ENCODE measurements at places on chromosomes 4 and X.

GRCh38 chrX:109760209-109760921 lies 27.3 kb upstream of the ACSL4 start:
- no peak for DNase-seq

DNA sequence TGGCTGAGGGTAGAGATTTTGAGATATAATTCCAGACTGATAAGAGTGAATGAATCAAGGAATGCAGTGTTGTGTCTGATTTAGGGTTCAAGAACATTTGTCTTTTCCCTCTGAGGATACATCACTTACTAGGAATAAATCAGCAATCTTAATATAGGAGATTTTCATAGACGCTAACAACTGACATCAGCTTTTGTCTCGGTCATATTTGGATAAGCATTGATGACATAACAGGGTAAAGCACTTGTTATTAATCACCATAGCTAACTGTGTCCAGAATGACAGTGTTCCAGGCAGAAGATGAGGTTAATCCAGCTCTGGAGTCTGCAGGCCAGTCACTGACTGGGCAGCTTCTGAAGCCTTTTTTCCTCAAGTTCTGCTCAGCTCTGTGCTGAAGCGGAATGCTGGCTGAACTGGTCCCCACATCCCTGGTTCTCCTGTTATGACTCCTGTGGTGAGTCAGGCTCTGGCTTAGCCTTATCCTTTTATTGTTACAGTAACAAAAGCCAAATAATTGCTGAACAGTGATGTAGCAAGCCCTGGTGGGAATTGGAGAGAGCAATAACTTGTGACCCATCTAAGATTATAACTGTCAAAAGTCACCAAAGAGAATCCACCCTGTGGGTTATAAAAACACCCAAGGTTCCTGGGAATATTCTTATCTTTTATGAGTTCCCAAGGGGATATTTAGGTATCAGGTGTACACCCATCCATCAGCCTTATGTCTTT lies 41.8 kb downstream of the FNIP2 start:
- DNase-seq: peak; percentile 75

- DNase-seq: no peak
These were observed 60.4 kb downstream of the SLC30A9 start for GRCh38 chr4:42050516-42051249.

DNA sequence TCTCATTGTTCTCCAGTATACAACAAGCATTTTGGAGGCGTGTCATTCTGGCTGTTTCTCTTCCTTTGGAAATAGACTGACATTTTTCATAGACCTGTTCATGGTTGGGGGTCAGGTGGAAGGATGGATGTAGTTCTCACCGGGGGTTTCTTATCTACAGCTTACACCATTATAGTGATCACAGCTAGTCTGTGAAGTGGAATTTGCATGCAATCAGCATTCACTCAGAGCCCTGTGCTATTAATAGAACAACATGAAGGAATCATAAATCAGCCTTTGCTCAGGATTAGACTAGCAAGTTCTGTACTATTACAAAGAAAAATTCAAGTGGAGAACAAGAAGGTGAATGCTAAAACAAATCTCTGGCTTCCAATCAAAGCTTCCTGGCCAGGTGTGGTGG lies 132.6 kb upstream of the PUDP start:
- no peak for DNase-seq

- DNase-seq: no peak
These were observed 701.2 kb upstream of the LCORL start for GRCh38 chr4:18722748-18723191.

DNA sequence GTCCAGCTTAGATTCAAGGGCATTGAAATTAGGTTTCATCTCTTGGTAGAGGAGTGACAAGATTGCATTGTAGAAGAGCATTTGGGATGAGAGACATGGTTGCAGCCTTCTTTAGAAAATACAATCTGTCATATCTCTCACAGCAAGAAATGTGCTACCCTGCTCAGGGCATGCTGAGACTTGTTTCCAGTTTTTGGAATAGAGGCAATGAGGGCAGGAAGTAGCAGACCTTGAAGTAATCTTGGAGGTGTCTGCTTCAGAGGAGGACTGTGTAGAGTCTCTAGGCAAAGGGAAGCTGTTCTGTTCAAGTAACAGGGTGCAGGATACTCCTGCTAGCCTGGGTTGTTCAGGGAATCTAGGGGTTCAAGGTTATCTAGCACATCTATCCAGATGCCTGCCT lies 116.1 kb upstream of the ZNF827 start:
- DNase-seq: no peak

- no peak for DNase-seq
These were observed 189.0 kb upstream of the HCCS start for GRCh38 chrX:10922159-10922558.

DNA sequence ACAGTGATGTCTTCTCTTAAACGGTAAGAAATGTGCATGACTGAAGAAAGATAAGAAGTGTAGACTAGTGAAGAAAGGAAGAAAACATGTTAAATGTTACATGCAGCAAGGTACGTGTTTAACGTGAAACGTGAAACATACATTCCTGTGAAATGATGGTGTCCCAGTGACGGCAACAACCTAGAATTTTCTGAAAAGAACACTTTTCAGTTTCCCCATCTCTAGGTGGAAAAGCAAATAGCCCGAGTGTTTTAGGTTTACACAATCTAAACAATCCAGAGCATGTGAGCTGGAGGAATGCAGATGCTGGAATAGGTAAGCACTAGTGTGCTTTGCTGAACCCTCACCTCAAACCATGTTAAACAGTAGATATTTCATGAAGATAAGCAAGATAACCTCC lies 60.7 kb downstream of the CLNK start:
- no peak for DNase-seq

DNA sequence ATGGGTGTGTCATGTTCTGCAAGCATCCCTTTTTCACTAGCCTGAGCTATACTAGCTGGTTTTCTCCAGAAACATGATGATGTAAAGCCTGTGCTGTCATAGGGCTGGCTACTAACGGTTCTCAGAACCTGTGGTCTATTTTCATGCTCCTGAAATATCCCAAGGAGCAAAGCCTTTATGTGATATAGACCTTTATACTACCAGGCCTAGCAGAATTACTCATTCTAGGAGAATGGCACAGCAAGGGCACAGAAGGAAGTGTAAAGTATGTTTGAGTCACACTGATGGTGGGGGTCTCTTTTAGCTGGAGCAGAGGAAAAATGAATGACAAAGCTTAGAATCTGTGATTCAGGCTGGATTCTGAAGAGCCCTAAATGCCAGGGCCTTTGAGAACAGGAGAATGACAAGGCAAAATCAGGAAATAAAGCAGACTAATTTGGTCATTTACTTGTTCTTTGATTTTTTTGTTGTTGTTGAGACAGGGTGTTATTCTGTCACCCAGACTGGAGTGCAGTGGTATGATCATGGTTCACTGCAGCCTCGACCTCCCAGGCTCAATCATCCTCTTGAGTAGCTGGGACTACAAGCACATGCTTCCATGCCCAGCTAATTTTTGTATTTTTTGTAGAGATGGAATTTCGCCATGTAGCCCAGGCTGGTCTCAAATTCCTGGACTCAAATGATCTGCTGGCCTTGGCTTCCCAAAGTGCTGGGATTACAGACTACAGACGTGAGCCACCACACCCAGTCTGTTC lies 11.8 kb downstream of the TCEAL1 start:
- no peak for DNase-seq

DNA sequence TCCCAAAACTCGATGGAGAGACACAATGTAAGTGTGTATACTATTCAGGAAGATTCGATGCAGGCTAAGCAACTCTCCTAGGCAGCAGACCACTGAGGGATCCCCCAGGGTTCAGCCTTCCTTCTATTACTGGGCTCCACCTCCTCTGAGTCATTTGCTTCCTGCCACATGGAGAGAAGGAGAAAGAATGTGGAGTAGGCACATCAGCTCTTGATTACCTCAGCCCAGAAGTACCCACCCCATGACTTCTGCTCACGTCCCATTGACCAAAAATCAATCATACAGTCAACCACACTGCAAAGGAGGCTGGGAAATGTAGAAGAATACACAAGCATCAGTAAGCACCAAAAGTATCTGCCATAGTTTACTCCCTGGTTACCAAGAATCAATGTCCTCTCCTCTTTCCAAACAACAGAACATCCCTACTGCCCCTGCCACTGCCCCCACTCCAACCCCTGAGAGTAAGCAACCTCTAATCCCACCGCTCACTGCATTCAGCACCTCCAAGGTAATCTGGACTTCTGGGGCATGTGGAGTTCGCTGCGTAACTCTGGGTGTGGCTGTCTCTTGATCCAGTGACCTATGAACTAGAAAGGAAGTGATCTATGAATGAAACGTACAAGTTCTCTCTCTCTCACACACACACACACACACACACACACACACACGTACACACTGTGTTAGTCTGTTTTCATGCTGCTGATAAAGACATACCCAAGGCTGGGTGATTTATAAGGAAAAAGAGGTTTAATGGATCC lies 91.2 kb upstream of the C1QTNF7 start:
- DNase-seq: no peak

GRCh38 chr4:173398779-173399415 lies at the start of gene SCRG1:
Gene SCRG1 (minus strand): TSS chr4:173399116. CDS start chr4:173391414, 7,702 bp downstream.
- DNase-seq: no peak

GRCh38 chr4:71570492-71570891 lies 213.4 kb downstream of the GC start:
- no peak for DNase-seq

GRCh38 chr4:188596021-188596420 lies 456.8 kb downstream of the TRIML1 start:
- no peak for DNase-seq

GRCh38 chr4:113691676-113692075 lies 69.9 kb downstream of the CAMK2D start:
- DNase-seq: no peak

GRCh38 chr4:76748649-76749048 lies 149.3 kb downstream of the SOWAHB start:
- no peak for DNase-seq

DNA sequence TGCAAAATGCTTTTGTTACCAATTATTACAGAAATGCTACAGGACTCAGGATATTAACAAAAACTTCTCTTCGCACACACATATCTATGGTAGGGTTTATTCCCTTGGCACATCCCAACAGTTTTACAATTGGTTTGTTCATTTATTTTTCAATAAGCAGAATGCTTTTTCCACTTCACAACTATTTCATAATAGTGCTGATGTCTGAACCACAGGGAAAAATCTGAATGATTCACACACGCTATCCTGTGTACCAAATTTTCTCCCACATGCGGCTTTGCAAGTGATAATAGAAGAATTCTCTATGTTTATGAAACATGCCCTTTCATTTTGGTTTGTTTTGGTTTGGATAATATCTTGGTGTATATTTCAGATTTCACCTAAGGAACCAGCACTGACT lies 725.7 kb upstream of the TENM3 start:
- no peak for DNase-seq

GRCh38 chr4:40055511-40055862 lies 1.2 kb upstream of the N4BP2 start:
- DNase-seq: no peak

- DNase-seq: no peak
These were observed 3.1 kb downstream of the ZNF827 start for GRCh38 chr4:145935253-145936141.

All from thoracic aorta (tissue), 2 donors.